ENCODE measurements at places on chromosomes 4 and X. TPM values are rescaled to one million over a fixed set of nuclear protein-coding genes. Genes with fewer than 3 reads are reported as not detected.

The SATL1 gene
- total RNA-seq, result not detected

The WNK3 gene
- total RNA-seq, result 1.3 TPM

DNA sequence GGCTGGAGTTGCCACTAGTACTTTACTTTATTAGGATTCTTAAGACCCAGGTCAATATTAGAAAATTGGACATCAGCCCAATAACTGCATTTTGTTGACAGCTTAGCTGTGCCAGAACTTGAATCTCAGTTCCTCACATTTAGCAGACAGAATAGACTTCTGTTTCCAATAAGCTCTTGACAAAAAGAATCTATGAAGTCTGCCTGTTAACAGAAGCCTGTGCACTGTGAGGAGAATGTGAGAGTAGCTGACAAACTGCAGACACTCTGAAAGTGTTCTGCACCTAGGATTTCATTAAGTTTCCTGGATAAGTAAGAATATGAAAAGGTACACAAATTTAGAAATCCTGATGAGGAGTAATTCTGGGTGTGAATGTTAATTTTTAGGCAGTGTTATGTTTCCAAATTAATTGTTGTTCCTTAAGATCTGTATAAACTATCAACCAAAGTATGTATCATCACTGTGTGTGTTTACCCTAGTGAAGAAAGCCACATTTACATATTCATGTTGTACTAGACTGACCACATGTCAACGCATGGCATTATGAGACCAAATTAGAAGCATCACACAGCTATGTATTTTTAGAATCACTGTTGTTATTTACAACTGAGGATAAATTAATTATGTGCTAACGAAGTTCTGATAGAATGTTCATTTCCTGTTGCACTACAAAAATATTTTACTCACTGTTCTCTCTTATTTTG, 756.4 kb upstream of the IGFBP7 start:
- no peak for ATAC-seq

DNA sequence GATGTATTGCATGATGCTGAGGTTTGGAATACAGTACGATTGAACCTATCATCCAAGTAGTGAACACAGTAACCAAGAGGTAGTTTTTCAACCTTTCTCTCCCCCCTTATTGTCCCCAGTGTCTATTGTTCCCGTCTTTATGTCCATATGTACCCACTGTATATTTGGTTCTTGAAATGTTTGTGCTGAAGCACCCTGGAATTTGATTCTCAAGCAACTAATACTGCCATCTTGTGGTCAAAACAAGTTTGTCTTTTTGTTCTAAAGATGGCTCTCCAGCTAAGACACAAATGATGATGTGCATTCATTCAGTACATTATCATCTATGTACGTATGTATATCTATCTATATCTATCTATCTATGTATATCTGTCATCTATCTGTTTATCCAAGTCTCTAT, 33.5 kb upstream of the DCX start:
- ATAC-seq, result no peak

DNA sequence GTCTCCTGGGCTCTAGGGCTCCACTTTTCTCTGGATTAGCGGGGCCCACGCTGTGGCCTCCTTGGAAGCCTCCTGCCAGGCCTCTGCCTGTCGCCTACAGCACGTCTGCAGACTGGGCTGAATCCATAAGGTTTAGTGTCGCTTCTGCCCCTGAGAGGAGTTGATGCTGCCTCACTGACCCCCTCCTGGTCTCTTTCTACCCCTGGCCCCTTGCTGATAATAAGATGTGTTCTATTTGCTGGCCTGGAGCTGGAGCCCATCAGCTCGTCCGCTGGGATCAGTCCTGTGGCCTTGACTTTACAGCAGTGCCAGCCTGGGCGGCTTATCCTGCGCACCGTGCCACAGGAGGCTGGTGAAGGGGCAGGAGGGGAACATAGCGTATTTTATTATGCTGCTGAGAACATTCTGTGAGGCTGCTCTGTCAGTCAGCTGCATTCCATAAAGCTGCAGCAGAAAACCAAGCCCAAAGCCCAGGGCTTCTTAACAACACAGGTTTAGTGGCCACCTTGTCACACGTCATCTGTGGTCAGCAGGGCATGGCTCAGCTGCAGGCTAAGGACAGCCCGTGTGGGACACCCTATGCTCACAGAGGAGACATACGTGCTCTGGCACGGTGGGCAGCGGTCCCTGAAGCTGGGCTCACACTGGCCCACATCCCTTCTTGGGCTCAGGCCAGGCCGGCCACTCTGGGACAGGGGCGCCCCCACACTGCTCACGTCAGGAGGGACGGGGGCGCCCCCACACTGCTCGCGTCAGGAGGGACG, 29.3 kb upstream of the HGFAC start:
- no peak for ATAC-seq

- no peak for ATAC-seq
These were observed 214.9 kb upstream of the RPS6KA3 start for GRCh38 chrX:20481632-20482031.

The TCP11X2 gene
- not detected for total RNA-seq

Data from activated T-helper 17 cell treated with anti-CD3 and anti-CD28 coated beads, Interleukin-2, amount 50 U/mL, for 72 hours (primary cell).